ENCODE measurements at places on chromosomes 12 and 14.

GRCh38 chr14:65080960-65081747, 21.2 kb downstream of the MAX start:
- DNase-seq = no peak

DNA sequence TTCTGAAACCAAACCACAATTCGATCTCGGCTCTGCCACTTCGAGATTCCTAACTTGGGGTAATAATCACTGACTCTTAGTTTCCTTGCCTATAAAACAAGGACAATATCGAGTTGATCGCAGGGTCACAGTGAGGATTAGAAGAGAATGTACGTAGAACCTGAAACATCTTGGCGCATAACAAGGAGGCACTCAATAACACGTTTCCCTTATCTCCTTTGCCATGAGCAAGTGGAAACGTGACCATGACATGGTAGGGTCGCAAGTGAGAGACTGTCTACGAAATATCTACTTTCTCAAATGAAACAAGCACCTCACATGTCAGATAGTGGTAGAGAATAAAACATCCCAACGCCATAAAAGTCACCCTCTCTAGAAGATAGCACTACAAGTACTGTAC, 2.3 kb downstream of the DICER1 start:
- no peak for DNase-seq

GRCh38 chr14:100864206-100864605, 38.3 kb downstream of the MEG3 start:
- no peak for DNase-seq

DNA sequence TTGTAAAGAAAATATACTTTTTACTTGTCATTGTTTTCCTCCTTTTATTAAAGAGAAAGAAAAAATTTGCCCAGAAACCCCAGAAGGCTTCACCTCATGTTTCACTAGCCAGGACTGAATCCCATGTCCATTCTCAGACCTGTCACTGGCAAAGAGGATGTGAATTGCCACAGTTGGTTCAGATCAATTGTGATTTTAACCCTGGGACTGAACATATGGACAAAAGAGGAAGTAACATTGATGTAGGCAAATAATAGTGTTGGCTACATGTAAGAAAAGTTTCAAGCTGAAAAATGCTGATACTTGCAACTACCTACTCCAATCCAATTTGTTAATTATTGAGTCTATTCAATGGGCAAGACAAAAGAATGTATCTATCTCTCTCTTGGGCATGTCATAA, 8.6 kb upstream of the CCDC196 start:
- no peak for DNase-seq

GRCh38 chr12:94954029-94954685, 49.3 kb downstream of the NDUFA12 start:
- DNase-seq = peak; percentile 26

- peak; percentile 77 for DNase-seq
Observed at GRCh38 chr14:70882776-70883492, 24.3 kb upstream of the PCNX1 start.

DNA sequence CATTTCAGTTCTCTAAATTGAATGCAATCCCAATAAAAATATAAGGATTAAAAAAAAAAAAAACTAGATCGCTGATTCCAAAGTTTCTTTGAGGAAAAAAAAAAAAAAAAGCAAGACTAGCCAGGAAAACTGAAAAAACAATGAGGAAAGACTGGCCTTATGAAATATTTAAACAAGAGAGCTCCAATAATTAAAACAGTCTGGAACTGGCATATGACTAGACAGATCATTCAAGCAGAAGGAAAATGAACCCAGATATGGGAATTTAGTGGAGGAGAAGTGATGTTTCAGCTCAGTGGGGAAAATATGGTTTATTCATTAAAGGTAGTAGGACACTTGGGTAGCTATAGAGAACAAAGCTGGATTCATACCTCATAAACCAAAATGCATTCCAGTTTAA, 42.0 kb upstream of the TBC1D15 start:
- peak; percentile 48 for DNase-seq

GRCh38 chr12:110266980-110267620, 13.9 kb upstream of the ATP2A2 start:
- peak; percentile 86 for DNase-seq

- no peak for DNase-seq
Observed at GRCh38 chr12:94336211-94336925, 123.3 kb downstream of the CEP83 start.

DNA sequence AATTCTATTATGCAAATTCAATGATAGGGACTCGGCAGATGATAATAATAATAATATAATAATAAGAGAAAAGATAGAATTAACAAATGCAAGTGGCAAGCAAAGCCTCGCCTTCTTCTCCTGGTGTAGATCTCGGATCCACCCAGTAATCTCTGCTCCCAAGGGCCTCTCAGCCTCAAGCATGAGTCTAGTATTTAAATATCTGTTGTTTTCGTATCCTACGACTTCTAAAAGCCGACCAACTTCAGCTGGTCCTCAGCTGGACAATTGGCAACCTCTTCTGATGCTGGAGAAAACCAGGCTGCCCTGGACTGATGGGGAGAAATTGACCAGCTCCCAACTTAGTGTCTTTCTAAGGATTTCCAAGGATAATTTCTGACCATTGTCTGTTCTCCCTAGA, 14.0 kb upstream of the MAP1LC3B2 start:
- no peak for DNase-seq

DNA sequence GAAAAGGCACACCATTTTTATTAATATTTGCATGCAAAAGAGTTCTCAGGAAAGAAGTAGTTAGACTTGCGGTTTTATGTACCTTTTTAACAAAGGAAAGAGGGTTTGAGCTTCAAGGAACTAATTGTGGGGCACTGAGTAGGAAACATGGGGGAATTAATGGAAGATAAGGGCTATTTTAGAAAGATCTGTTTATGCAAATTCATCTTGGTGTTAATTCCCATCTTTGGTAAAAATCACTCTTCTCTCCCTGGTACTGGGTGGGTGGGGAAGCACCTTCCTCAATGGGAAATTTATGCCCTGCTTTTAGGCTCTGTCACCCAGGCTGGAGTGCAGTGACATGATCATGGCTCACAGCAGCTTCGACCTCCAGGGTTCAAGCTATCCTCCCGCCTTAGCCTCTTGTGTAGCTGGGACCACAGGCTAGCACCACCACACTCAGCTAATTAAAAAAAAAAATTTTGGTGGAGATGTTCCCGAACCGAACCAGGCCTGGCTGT, 30.1 kb upstream of the RESF1 start:
- DNase-seq = no peak

DNA sequence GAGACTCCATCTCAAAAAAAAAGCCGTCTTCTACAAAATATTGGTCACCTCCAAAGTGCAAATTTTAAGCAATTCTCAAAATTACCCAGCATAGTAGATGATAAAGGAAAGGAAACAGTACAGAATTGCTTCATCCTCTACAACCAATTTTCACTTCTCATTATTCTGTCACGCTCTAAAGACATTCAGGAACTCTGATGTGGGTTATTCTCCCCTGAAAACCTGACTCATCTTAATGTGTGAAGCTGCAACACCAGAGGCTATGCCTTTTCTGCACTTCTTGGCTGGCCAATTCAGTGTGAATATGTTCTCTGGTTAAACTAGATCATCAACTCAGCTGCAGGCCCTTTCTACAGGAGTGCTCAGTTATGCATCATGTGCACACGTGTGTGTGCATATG, 11.0 kb downstream of the PTGER2 start:
- peak; percentile 61 for DNase-seq

- peak; percentile 14 for DNase-seq
Observed at GRCh38 chr12:9813821-9814798, 13.2 kb upstream of the KLRF1 start.

DNA sequence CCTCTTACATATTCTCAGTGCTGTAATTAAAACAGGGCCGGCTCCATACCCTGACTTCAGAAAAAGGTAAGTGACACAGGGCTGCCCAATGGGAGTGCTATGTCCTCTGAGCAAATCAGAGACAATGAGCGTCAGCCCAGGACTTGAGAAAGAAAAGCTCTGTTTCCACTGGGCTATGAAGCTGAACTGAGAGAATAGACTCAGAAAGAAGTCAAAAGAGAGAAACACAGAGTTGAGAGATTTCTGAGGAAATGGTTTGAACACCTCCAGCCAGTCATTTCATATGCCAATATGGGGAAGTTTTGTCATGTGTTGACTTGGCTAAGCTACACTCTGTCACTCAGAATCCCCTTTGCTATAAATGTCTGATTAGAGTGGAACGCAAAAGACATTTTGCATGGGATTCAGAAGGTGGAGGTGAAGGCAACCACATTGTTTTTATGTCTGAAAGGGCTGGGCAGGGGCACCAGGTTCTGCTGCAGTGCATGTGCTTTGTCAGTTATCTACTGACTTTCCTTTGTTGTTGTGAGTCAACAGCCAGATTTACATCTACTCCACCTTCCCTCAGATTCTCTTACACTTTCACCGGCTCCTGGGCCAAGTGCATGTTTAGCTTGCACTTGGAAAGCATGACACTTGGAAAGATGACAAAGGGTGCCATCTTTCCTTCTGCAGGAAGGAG, 313.3 kb downstream of the DUSP6 start:
- no peak for DNase-seq

- DNase-seq = peak; percentile 62
Observed at GRCh38 chr12:54025499-54026405, 2.5 kb upstream of the HOXC6 start.

GRCh38 chr12:112506513-112507166, 87.9 kb downstream of the PTPN11 start:
- DNase-seq = no peak

- no peak for DNase-seq
Observed at GRCh38 chr14:64450255-64450654, 15.0 kb upstream of the AKAP5 start.

GRCh38 chr14:103653805-103654204, 24.8 kb downstream of the KLC1 start:
- no peak for DNase-seq

DNA sequence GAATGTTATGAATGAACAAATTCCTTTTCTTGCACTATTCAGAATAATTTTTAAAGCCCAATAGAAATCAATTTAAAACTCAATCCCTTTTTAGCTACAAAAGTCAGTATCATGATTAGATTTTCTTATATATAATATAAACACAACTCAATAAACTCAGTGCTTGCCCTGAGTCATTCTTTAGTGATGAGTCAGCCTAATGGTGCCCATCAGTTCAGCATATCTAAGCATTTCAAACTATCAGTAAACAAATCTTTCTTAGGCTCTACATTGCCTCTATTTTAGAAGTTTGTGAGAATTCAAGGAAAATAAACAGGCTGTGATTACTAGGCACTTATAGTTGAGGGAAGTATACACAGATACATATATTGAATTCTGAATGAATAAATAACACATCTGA, 179.6 kb downstream of the NELL2 start:
- DNase-seq = no peak

- DNase-seq = no peak
Observed at GRCh38 chr12:132492522-132492921, 2.6 kb downstream of the FBRSL1 start.

DNA sequence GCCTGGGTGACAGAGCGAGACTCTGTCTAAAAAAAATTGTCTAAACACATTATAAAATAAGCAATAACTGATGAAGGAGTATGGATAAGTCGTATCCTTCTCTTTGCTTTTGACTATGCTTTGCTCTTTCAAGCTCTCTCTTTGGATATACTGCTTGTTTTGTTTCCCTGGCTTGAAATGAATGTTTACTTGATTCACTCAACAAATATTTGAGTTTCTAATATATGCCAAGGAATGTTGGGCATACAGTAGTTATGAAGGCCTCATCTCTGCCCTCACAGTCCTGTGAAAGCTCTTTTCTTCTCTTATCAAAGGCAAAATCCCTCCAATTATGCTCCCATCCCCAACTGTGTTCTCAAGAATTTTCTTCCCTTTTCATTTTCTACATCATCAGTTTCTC, 123.5 kb downstream of the PTPRR start:
- DNase-seq = no peak

DNA sequence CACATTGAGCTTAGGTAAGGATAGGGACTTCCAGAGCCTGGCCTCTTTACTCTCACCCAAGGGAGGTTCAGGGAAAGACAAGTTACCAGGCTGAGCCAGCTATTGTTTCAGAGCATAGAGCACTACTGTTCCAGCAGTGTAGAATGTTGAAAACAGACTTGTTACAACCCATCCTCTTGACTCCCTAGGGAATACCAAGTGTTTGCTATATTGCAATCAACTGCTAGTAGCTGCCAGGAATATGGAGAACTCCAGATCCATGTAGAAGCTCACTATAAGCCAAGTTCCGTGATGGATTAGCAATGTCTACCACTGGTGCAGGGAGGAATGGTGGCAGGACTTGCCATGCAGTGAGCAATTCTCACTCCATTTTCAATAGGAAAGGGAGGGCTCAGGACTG, 199.8 kb upstream of the RBM19 start:
- no peak for DNase-seq

- DNase-seq = no peak
Observed at GRCh38 chr12:27711317-27711682, 668 bp downstream of the MRPS35 start.

- DNase-seq = peak; percentile 92
Observed at GRCh38 chr12:401235-402028, at the start of gene CCDC77. Gene CCDC77 (plus strand): TSS chr12:401644. CDS start chr12:409384, 7,740 bp downstream.

DNA sequence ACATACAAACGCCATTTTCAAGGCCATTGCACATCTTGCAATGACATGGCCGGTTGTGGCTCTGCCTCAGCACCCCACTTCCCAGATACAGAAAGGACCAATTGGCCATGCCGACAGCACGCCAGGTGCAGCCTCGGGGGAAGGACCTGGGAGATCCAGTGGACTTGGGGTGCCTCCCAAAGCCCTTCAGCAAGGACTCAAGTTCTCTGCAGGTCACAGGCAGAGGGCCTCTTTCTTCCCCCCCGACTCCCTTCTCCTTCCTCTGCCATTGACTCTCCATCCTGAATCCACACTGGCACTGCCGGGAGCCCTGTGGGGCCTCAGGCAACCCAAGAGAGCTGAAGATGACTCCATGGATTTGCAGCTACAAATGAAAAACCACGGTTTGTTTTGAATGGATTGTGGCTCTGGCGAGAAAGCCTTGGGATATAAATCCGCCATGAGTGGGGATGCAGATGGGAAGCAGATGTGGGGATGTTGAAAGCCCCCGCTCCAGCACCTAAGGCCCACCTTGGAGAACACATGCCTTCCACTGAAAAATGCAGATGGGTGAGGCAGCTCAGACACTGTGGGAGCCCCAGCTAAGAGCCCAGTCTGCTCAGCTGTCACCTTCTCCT, 35.1 kb upstream of the LTBP2 start:
- DNase-seq = peak; percentile 84

DNA sequence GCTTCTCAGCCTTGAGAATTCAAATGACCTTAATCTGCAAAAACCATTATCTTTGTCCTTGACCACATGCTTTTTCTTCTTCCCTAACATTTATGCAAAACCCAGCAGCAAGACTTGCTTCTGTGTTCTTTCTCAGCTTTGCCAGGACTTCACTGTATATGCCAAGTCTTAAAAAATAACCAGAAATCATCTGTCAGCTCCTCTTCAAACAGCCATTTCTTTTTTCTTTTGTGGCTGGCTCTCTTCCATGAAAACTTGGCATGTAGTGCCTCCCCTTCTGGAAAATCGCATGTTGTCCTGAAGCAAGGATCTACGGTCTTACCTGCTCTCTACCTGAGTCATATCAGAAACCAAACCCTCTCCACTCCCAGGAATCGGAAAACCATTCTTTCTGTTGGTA, 364.9 kb downstream of the RPS29 start:
- DNase-seq = no peak

- DNase-seq = no peak
Observed at GRCh38 chr12:117596968-117597367, 235.5 kb upstream of the NOS1 start.

- DNase-seq = peak; percentile 10
Observed at GRCh38 chr14:40240245-40240859, 808.1 kb upstream of the FBXO33 start.

All from fibroblast of skin of abdomen (primary cell).